ENCODE measurements at places on chromosomes 2 and 18.

GRCh38 chr18:70672581-70672980, 383.7 kb downstream of the SOCS6 start:
- DNase-seq, result peak; percentile 80

DNA sequence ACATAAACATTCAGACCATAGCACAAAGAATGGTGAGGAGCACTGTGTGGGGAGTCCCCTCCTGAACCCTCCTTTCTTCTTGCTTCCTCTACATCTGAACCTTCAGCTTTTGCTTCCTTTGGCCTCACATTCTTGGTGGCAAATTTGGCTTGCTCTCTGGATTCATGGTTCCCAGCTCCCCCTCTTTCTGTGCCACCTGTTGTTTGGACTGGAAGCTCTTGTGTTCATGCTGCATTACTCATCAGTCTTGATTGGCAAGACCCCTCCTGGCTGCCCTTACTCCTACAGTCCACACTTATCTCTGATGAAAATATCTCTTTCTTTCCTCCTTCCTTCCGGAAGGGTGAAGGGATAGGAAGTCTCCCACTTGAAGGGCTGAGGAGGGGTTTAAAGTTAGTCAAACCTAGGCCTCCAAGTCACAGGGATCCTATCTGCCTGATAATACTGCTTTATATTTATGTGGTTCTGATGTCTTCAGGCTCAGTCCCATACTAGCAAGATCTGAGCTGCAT, 70.0 kb downstream of the MYO3B start:
- DNase-seq, result no peak

GRCh38 chr2:60522462-60522861, 31.0 kb downstream of the BCL11A start:
- DNase-seq, result no peak

DNA sequence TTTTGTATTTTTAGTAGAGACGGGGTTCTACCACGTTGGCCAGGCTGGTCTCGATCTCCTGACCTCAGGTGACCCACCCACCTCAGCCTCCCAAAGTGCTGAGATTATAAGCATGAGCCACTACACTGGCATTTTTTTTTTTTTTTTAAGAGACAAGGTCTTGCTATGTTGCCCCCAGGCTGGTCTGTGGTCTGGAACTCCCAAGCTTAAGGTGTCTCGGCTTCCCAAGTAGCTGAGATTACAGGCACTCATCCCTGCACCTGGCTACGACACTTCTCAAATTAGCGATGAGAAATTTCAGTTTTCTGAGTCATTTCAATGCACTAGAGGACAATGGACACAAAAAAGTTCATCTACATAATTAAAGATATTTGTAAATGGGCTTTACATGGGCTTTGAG, 36.6 kb upstream of the TCF7L1 start:
- no peak for DNase-seq

DNA sequence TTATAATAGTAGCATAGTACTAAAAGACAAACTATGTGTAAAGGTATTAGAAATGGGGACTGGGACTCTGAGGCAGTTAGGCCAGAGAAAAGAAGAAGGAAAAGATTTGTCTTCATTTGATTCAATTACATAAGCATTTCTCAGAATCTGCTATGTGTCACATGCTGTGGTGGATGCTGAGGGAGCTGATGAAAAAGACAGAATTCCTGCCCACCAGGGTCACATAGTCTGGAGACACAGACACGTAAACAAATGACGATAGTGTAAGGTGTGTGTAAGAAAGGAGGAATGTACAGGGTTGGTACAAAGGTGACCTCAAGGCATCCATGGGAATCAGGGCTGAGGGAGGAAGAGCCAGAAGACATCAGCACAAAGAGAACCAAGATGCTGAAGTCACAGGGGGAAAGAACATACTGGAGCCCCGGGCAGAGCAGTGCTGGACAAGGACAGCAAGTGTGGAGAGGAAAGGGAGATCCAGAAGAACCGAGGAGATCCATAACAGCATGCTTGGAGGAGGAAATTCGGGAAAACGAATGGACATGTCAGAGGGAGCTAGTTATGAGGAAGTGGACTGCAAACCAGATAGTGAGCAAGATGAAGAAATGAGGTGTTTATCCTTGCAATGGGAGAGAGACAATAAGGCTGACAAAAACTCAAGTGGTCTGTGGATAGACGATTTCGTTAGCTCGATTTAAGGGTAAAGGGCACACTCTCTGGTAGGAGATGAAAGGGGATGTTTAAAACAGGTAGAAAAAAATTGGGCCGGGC, 1.2 kb upstream of the MAPRE3 start:
- no peak for DNase-seq

DNA sequence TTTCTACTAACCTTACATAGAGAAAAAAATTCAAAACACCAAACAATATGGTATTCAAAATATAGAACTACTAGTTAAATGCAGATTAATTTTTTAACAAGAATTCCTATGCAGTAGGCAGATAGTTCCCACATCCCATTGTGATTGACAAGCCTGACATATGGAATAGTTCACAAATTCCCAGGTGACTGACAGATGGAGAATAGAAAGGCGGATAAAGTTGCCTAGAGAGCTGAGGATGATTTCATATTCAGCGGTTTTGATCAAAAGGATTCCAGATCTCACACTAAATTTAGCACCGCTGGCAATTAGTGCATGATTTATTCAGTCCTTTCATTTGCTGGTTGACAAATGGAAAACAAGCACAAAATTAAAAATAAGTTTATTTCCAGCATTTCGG, 733.7 kb upstream of the POU3F3 start:
- DNase-seq, result no peak

- DNase-seq, result peak; percentile 5
Observed at GRCh38 chr2:60413814-60414168, 139.7 kb downstream of the BCL11A start.

GRCh38 chr2:27795093-27795834, 23.7 kb downstream of the MRPL33 start:
- DNase-seq, result no peak

- DNase-seq, result no peak
Observed at GRCh38 chr2:229425598-229425997, 154.5 kb upstream of the PID1 start.

GRCh38 chr18:21979171-21979560, 190.2 kb upstream of the GATA6 start:
- no peak for DNase-seq

DNA sequence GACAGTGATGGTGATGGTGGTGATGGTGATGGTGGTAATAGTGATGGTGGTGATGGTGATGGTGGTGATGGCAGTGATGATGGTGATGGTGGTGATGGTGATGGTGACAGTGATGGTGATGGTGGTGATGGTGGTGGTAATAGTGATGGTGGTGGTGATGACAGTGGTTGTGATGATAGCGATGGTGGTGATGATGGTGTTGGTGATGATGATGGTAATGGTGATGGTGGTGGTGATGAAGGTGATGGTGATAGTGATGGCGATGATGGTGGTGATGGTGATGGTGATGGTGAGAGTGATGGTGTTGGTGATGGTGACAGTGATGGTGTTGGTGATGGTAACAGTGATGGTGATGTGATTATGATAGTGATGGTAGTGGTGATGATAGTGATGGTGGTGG, 94.3 kb downstream of the ASB1 start:
- no peak for DNase-seq

DNA sequence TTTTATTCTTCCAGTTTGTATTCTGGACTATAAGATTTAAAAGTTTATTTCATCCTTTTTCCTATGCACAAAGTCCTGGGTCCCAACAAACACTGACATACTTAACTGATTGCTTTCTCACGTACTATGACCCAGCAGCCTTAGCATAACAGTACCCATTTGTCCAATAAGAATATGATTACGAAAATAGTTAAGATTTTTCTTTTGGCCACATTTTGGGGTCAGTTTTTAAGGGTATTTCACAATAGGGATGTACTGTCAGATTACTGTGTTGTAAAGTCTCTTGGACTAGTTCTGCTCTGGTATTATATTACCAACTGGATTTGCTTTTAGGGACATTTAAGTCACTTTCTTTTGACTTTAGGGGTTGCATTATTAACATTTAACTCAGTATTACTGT, 46.1 kb downstream of the TTC39C start:
- no peak for DNase-seq

DNA sequence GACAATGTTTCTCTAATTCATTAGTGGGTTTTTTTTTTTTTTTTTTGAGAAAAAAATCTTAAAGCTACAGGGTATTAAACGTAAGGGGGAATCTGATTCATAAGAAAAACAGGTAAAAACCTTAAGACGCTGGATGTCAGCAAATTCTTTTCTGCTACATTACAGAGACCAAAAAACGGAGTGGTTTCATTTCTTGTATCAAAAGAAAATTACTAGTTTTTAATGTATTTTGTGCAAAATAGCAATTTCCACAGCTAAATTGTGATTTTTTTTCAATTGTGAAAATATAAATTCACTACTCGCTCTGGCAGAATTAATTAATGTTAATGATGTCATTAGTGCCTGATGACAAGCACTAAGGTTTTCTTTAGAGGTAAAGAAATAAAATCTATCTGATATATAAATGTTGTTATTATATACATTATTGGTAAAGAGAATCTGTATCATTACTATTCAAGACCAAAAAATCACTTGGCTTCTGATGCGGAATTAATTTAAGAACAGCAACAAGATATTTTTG, 9.9 kb downstream of the OTX1 start:
- no peak for DNase-seq

DNA sequence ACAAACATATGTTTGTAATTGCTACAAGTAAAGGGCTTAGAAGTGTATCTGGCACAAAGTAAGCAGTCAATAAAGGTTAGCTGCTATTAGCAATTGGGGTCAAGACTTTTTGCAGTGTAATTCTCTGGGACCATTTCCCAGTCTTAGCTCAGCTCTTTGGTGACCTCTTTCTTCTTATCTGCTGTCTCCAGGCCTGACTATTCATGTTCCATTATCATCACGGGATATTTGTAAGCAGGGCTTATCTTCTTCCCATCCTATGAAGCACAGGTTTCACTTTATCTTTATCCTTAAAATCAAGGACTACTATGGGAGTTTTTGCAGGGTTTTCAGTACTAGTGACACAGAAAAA, 131.7 kb downstream of the DOCK10 start:
- no peak for DNase-seq

- DNase-seq, result no peak
Observed at GRCh38 chr2:188450732-188451483, 159.2 kb downstream of the GULP1 start.

GRCh38 chr2:238061315-238062202, 758 bp downstream of the SCLY start:
- DNase-seq, result no peak

- no peak for DNase-seq
Observed at GRCh38 chr2:188399159-188399558, 107.5 kb downstream of the GULP1 start.

DNA sequence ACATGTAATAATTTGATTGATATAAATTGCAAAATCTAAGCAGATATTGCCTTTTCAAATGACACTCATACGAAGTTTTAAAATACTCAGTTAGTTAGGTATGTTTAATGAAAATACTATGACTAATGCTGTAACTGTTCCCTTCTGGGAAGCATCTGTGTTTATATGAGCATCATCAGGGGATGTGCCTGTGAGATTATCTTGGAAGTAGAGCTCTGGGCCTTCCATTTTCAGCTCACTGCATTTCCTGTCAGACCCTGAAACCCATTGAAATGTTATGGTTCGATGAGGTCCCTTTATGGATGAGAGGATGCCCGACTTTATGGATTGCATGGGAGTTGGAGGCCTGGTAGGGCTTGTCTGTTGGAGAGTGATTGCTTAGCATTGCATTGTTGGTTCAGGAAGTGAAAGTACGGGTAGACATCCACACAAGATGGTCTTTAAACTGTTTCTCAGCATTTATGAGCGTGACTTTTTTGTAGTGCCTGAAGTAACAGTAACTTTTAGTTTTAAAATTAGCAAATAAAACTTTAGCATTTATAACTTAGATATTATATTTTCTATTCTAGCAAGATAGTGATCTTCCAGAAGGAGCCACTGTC, 28.7 kb downstream of the ELP2 start:
- DNase-seq, result no peak

GRCh38 chr2:160214461-160215445, 14.7 kb upstream of the ITGB6 start:
- DNase-seq, result no peak

DNA sequence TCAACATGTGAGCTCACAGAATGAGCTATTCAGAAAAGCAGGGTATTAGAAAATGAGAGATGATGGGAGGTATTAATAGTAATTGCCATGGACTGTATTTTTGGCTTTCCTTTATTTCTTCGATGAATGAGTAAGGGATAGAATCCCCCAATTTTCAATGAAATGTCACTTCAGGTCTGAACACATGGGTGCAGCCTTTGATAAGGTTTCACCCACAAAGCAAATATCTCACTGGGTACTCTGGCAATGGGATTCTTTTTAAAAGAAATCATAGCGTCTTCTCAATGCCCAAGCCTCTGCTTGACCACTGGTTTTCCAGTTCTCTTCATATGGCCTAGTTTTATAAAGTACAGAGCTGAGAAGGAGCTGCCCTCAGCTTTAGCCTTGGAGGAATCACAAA, 610.5 kb upstream of the FANCL start:
- no peak for DNase-seq

DNA sequence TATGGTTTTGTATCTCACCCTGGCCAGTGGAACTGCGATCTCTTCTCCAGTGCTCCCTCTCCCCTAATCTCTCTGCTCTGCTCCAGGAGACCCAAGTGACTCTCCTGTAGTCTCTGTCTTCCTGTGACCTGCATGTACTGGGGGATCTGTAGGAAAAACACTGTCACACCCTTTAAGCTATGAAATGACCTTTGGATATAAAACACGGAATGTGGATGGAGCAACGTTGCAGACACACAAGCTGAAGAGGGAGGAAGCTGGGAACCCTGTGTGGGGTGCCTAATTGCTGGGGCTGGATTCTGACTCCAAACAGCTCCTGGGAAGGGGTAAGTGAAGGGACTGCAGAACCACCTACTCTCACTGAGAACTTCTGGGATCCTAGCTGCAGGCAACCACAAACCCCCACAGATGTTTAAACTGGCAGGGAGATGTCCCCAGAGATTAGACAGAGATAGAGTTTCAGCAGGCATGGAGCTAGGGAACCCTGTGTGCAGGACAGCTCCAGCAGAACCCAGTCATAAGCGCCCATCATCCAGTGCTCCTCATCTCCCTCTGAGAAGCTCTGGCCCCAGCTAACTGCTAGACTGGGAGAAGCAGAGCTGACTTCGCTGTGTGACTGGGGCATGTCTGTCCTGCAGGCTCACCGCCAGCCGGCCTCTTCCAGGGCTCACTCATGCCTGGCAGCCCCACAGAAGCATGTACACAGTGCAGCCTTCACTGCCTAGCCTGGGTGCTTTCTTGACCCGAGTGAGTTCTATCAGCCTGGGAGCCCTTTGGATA, 482.7 kb upstream of the SETBP1 start:
- no peak for DNase-seq

DNA sequence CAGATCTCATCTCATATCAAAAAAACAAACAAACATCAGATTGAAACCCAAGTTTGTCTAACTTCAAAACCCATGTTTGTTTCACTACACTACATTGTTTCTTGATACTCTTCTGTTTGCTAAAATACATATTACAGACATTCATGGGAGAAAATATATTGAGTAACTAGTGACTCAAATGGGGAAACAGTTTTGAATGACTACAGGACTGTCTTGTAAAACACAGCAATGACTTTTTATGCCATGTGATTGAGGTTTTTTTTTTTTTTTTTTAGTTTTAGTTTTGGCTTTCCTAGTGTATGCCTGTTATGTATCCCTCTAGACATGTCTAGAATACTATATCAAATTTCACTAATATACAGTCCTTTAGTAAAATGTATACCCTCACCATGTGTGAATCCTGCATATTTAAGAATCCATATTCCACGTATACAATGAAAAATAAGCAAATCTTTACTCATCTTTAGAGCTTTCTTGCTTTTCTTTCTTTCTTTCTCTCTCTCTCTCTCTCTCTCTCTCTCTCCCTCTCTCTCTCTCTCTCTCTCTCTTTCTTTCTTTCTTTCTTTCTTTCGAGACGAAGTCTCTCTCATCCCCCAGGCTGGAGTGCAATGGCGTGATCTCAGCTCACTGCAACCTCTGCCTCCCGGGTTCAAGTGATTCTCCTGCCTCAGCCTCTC, 46.6 kb upstream of the SERTAD2 start:
- no peak for DNase-seq

Measured in CD4-positive, alpha-beta T cell treated with Interleukin-17A for 1 hour (primary cell).